ENCODE measurements at places on chromosomes 1 and 21. TPM values are rescaled to one million over a fixed set of nuclear protein-coding genes. Genes with fewer than 3 reads are reported as not detected.

DNA sequence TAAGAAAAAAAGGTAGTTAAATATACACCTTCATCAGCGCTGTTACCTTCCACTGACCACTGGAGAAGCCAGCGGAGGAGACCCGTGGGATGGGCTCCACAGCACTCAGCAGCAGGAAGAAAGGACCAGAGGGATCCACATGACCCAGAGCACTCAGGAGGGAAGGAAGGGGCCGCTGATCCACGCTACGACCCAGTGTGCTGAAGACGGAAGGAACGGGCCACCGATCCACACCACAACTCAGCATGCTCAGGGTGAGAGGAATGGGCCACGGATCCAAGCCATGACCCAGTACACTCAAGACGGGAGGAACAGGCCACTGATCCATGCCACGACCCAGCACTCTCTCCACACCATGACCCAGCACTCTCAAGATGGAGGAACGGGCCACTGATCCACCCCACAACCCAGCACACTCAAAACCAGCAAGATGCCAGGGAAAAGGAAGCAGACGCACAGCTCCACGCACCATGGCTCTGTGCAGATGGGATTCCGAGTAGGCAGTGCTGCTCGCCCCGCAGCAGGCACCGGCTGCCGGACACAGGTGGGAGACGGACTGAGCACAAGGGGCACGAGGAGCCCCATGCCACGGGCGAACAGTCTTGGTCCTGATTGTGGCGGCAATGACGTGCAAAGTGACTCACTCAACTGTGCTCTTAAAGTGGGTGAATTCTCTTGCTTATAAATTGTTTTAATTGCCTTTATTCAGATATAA, 8.7 kb downstream of the WRAP73 start:
- no peak for DNase-seq

Gene AIRE
- total RNA-seq = not detected

DNA sequence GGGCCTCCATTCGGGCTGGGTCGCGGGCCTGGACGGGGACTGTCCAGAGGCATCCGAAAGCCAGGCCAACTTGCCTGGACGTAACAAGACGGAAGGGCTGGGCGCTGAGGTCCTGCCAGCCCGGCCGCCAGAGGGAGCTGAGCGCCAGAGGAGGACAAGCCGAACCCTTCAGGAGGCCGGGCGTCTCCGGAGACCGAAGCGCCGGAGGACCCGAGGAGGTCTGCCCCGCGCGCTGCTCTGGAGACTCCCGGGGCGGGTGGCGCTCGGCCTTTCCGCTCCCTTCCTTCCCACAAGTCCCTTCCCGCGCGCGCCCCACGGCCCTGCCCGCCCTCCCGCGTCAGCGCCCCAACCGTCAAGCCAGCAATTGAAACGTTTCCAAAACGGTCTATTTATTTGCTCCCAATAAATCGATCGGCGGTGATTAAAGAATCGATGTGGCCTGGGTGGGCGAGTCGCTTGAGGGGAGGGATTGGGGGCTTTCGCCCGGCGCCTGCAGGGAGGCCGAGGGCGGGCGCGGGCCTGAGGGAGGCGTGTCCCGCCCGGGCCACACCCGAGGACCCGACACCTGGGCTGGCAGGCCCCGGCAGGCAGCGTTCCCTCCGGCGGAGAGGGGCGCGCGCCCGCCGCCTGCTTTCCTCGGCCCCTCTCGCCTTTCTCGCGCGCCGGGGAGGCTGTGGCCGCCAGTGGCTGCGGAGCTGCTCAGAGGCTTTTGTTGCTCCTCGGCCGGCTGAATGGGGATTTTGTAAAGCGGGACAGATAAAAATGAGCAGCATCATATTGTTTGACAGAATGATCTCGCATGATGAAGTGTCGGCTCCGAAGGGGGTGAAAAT, 5.2 kb upstream of the FOXD3 start:
- peak; percentile 79 for DNase-seq

DNA sequence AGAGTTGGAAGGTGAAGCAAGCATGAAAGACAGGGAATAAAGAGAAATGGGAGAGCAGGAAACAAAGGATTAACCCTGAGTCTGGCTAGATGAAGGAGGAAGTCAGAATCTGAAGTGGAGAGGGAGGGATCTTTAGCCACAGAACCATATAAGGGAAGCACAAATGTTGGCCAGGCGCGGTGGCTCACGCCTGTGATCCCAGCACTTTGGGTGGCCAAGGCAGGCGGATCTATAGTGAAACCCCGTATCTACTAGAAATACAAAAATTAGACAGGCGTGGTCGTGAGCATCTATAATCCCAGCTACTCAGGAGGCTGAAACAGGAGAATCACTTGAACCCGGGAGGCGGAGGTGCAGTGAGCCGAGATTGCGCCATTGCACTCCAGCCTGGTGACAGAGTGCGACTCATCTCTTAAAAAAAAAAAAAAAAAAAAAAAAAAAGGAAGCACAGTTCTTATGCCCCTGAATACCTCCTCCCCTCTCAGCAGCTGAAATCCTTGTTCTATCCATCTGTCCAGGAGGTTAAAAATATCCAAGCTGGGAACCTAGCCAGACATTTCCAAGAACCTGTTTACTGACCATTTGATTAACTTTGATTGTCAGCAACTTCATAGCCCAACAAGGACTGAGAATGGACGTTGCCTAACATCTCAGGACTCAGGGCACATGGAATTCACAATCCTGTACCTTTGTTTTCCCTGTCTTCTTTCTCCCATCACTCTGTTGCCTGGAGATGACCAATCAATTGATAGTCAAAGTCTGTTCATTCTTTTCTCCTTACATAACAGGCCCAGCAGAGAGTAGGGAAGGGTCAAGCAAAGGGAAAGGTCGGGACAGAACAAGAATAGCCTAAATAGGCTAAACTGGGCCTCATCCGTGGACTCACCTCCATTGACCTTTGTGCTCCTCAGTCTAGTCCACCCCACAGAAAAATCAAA, 10.6 kb downstream of the TXNIP start:
- peak; percentile 26 for DNase-seq

DNA sequence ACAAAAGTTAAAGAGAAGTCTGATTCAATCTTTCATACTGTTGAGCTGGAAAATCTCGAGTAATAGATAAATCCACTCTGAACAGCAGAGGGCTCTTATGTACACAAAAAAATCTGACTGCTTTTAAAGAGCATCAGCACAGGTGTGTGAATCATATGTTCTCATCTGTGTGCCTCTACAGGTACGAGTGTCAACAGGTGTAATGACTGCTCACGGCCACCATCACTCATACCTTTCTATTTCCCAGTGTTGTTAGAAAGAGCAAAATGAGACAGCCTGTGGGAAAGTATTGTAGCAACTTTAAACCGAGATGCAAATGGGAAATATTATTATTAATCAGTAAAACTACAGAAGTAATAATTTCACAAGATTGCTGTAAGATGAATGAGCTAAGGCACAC, 49.0 kb upstream of the SCAF4 start:
- no peak for DNase-seq

Gene RAB25
- not detected for total RNA-seq
